Upper lobe of right lung (tissue), 1 donor: ENCODE measurements at places on chromosomes 6 and 20. TPM values are rescaled to one million over a fixed set of nuclear protein-coding genes. Genes with fewer than 3 reads are reported as not detected.

The BPIFB2 gene
- not detected for total RNA-seq

The CFAP61 gene
- total RNA-seq = not detected

The SLC17A1 gene
- not detected for total RNA-seq

The CALHM6 gene
- 3.6 TPM for total RNA-seq

The C20orf202 gene
- total RNA-seq = 0.64 TPM

The C20orf141 gene
- total RNA-seq = not detected
